ENCODE measurements at places on chromosomes 3 and 15. TPM values are rescaled to one million over a fixed set of nuclear protein-coding genes. Genes with fewer than 3 reads are reported as not detected.

GRCh38 chr3:25427563-25427941 is 511 bp upstream of the RARB start:
- DNase-seq: no peak

DNA sequence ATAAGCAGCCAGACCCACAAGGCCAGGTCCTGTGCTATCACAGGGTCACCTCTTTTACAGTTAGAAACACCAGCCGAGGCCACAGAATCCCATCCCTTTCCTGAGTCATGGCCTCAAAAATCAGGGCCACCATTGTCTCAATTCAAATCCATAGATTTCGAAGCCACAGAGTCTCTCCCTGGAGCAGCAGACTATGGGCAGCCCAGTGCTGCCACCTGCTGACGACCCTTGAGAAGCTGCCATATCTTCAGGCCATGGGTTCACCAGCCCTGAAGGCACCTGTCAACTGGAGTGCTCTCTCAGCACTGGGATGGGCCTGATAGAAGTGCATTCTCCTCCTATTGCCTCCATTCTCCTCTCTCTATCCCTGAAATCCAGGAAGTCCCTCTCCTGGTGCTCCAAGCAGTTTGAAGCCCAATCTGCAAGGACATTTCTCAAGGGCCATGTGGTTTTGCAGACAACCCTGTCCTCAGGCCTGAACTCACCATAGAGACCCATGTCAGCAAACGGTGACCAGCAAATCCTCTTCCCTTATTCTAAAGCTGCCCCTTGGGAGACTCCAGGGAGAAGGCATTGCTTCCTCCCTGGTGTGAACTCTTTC is 39.6 kb downstream of the TGM4 start:
- peak; percentile 55 for DNase-seq

DNA sequence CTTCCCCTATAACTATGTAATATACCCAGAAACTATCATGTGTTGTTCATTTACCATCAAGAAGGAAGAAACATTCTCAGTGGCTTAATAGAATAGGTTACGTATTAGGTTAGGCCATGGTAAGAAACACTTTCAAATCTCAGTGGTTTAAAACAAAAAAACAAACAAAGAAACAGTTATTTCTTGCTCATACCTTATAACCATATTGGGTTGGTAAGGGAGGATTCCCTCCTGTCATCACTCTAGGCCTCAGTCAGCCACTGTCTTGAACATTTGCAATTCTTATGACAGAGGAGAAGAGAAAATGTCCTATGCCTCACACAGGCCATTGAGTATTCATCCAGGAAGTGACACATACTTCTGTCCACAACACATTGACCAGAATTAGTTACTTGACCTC is 727.7 kb upstream of the NECTIN3 start:
- DNase-seq: no peak

DNA sequence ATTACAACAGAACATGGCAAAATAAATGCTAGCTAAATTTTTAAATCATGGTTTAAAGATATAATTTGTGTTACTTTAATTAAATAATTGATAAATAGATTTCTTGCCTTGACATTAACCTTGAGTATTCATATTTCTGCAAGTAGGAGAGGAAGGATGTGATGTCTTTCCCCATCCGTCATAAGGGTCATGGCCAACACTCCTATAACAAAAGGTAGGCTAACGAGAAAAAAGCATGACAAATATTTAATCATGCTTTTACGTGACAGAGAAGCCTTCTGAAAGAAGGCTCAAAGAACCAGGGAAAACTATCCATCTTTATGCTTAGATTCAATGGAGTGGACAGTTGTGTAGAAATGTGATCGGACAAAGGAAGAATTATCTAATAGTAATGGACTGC is 135.2 kb downstream of the SERPINI1 start:
- DNase-seq: no peak

- no peak for DNase-seq
Observed at GRCh38 chr3:105505170-105505569, 138.5 kb downstream of the ALCAM start.

GRCh38 chr3:161323926-161324621 is 47.2 kb downstream of the SPTSSB start:
- no peak for DNase-seq

DNA sequence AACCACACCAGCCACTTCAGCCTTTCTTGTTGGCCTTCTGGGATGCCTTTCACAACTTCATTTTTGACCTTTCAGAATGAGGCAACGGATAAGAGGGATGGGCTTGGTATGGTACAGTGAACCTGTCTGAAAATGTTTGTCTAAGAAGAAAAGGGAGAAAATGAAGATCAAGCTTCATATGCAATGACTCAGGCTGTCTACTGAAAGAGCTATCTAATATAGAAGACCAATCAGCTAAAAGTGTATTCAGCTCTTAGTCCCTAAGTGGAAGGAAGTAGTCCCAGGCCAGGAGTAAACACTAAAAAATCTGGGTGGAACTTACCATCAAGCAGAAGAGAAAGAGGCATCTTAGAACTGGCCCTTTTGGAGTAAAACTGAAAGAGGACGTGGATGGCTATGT is 12.2 kb upstream of the UPK1B start:
- DNase-seq: no peak

GRCh38 chr15:48394970-48395369 is 63.7 kb downstream of the DUT start:
- DNase-seq: no peak

GRCh38 chr15:29110176-29110575 is 159.4 kb downstream of the NSMCE3 start:
- no peak for DNase-seq

GRCh38 chr15:76310475-76311099 is 682 bp downstream of the ETFA start:
- DNase-seq: peak; percentile 38

DNA sequence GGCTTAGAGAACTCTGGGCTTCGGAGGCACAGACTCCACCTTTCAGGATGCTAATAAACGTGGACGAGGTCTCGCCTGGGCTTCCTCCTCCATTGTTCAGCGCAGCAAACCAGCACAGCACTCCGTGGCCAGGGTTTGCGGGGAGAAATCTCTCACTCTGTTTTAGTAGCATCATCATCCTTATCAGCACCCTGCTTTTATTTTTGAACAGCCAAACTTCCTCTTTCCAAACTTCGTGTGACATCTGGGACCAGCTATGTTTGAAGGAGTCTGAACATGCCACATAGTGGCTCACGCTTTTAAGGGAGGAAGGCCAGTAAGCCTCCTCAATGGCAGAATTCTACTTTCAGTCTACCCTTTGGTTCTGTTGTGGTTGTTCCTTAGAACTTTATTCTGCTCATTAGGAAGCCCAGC is 149.0 kb downstream of the PGPEP1L start:
- no peak for DNase-seq

DNA sequence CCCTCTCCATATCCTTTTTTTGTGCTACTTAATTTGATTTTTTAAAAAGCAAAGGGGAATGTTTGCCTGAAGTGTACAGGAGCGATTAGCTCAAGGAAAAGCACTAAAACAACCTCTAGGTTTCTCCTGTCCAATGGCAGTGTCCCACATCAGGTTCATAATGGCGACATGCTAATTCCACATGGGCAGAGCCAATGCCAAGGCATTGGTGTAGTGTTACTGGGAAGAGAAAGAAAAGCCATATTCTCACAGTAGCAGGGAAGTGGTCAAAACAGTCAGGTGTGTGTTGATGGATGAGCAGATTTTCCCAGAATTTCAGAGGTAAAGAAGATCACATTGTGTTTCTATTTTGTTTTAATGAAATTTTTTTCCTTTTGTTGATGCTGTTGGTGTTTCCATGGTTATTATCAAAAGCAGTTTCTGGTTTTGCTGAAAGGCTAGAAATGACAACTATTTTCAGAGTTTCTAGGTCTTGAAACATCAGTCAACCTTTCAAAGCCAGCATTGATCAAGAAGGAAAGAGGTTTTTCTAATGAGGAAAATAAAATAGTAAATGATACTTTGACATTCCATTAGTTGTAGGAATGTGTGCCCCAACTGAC is 65.2 kb downstream of the FNDC3B start:
- DNase-seq: peak; percentile 63

DNA sequence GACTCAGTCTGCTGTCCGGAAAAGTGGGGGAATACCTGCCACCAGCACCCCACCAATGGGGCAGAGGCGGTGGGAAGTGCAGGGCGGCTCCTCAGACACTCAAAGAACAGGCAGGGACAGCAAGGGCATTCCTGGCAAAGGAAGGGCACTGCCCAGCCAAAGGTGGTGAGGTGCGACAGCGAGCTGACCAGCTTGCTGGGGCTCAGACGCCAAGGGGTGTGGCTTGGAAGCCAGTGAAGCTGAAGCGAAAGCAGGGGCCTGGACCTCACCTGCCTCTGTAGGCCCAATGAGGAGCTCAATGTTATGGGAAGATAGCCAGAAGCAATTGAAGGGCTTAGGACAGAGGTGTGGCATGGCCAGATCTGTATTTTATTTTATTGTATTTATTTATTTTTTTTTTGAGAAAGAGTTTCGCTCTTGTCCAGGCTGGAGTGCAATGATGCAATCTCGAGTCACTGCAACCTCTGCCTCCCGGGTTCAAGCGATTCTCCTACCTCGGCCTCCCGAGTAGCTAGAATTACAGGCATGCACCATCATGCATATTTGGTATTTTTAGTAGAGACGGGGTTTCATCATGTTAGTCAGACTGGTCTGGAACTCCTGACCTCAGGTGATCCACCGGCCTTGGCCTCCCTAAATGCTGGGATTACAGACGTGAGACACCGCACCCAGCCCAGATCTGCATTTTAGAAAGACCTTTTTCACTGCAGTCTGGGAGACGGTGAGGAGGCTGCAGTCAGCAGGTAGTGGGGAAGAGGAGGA is 4.4 kb upstream of the LMAN1L start:
- no peak for DNase-seq

- DNase-seq: no peak
Observed at GRCh38 chr3:72123908-72124441, 339.0 kb upstream of the PROK2 start.

GRCh38 chr3:187012609-187013051 is 82.3 kb downstream of the ST6GAL1 start:
- peak; percentile 44 for DNase-seq

DNA sequence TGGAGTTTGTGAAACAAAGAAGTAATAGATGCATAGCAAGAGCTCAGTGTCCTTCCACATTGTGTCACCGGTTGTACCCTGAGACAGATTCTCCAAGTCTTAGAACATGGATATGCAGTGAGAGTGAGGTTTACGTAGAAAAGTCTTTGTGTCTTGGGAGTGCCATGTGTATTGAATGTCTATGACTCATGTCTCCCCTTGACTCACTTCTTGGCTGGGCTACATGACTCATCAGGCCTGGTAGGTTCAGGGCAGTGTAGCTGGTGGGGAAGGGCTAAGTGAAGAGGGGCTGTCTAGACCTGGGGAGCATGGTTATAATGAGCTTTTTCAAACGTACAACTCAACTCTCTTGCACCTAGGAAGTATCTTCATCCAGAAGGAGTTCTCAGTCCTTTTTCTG is 167.4 kb downstream of the GAP43 start:
- no peak for DNase-seq

GRCh38 chr15:99140590-99140989 is 35.7 kb downstream of the SYNM start:
- DNase-seq: no peak

DNA sequence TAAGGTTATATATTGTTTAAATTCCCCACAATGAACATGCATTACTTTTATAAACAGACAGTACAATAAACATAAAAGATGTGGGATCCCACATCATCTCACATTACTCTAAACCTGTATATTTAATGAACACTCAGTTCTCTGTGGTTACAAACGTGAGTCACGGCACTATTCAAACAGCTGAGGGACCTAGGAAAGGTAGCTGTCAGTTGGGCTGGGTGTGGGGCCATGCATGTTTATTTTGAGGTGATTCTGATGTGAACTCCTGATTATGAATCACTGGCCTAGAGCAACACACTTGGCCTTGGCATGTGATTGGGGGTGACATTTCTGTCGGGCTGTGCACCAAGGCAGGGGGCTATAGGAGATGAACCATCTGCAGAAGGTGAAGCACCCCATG is 147.6 kb upstream of the HACD2 start:
- no peak for DNase-seq

DNA sequence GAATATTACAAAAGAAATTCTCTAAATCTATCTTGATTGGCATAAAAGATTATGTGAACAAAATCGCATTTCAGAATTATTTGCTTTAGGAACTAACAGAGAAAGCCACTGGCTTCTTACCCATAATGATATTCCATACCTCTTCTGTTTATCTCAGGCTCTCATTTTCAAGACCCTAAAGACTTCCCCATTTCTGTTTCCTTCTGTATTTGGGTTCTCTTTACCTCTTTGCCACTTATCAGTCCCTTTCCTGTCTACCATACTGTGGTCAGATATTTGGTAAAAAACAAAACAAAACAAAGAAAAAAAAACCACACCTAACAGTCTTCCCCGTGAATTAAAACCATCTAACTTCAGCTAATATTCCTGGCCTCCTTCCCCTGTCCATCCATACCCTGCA is 108.5 kb downstream of the LRRC28 start:
- no peak for DNase-seq

- DNase-seq: no peak
Observed at GRCh38 chr3:2568156-2568555, 469.5 kb downstream of the CNTN4 start.

DNA sequence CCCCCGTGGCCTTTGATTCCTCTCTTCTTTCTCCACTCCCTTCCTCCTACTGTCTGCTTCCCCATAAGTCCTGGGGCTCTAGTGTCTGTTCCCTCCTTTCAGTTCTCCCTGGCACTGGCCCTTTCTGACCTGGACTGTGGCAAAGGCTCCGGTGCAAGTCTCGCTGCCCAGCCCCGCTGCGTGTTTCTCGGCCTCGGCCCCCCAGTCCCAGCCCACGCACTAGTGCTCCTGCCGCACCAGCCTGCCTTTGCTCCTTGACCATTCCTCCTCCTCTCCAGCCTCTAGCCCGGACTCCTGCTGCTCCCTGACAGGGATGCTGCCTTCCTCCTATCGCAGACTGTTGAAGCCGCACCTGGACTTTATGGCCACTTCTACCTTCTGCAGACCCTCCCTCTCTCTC is 2.1 kb downstream of the TM6SF1 start:
- DNase-seq: no peak

DNA sequence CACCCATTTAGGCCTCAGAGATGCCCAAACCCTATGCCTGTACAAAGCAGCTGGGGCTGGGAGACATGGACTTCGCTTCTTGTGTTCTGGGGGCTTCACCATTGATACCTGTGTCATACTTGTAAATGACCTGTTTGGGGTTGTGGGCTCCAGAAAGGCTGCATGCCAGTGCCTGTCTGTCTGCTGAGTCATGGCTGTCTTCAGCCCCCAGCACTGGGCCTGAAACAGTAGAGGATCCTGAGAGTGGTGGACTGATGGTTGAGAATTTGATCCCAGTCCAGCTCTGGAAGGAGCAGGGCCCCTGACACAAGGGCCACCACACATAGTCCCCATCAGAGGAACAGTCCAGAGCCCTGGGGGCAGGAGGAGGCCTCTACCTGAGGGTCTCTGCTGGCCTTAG is 24.6 kb upstream of the APEH start:
- DNase-seq: no peak

Gene COL6A5
- 9.4 TPM for total RNA-seq

Gene AKAP13
- 1,115 TPM for total RNA-seq

Gene ADAMTS7
- total RNA-seq: 7.1 TPM

Gene SLC6A11
- not detected for total RNA-seq

Gene HLTF
- 54.7 TPM for total RNA-seq

Gene TRIM42
- not detected for total RNA-seq

Gene C3orf85
- not detected for total RNA-seq

Gene GALNT15
- 9.7 TPM for total RNA-seq

Gene CX3CR1
- 4.7 TPM for total RNA-seq
